HepG2 (cell line): ENCODE measurements at places on chromosomes 5 and 9.
A peak's percentile ranks its signal among the peaks of the same experiment; 100 is the strongest.

- DNase-seq = peak; percentile 58
These were observed 13.4 kb downstream of the OXCT1 start for GRCh38 chr5:41856644-41857491.

DNA sequence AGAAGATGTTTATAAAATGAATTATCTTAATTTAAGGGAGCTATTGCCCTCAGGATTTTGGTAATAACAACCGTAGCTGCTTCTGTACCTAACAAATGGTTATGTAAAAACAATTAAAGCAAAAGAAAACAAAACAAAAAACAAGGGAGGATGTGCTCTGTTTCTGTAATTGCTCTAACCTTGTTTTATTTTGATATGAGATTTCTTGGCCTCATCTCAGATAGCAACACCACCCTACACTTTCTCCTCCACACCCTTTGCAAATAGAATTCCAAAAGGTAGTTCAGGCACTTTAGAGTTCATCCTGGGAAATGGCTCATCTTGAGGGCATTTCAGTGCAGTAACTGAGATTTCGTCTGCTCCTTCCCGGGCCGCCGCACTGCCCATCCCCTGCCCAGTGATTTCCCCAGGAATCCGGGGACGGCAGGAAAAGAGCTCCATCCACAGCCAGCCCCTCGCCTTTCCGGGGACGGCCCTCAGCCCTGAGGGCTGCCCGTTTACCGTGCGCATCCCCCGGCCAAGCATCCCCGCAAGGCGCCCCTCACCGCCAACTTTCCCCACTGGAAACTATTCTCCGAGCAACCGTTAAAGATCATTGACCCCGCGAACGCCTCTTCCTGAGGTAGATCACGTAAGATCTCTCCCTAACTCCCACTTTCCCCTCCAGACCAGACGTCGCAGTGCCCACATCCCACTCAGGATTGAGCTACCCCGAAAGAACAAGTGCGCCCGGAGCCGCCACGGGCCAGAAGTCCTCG lies 1.2 kb downstream of the FNBP1 start:
- no peak for DNase-seq

- no peak for DNase-seq
These were observed 72.3 kb downstream of the STRBP start for GRCh38 chr9:123196124-123196523.

DNA sequence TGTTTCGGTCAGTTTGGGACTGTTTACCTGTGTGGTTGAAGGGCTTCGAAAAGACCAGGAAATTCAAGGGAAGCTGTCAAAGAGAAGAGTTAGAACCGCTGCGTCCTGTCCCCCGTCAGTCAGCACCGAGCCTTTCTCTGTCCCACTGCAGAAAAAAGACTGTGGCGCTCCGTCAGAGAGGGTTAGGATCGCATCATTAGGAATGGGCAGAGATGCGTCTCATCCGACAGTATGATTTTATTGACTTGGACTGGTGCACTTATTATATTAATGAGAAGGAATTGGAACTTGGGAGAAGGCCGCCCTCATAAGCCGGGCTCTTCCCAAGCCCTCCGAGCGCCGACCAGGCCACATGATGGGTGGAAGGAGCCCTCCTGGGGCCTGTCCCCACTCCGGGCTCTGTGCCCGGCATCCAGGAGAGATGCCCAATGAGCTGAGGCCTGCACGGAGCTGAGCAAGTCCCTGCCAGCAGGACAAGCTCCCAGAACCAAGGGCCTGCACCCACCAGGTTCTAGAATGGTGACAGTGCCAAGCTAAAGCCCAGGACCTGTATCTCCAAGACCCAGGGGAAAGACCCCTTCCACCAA lies 71.5 kb downstream of the NEK6 start:
- DNase-seq = no peak

GRCh38 chr9:15221746-15222145 lies 85.3 kb downstream of the TTC39B start:
- DNase-seq = no peak

DNA sequence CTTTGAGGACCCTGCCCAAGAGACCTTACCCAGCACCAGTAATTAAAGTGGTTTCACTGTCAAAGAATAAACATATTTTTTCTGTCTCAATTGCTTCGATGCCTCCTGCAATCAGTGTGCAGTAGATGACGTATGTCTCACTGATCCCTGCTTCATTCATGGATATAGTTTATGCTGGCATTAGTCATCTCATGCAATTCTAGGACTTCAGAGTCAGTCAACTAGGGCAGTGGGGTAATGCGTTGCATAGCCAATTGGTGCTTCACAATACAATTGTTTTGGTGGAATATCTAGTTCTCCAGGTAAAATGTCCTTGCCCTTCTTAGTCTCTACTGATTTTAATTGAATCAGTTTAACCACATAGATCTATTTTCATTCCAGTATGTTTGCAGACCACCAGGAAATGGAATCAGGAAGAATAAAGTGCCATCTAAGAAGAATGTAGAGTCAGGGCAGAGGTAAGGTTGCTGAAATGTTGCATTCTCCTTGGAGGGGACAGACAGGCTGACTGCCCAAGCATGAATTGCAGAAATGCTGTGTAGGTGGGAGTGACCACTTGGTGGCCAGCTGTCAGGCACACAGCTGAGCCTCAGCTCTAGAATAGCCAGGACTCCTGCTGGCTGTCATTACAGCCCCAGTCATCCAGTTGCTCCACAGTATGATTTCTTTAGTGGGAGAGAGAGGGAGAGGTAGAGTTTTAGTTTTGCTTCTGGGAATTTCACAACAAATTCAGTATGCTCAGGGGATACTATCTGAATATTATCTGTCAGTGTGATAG lies 73.5 kb upstream of the MEGF10 start:
- DNase-seq = no peak

GRCh38 chr9:125655691-125656410 lies 51.2 kb downstream of the MAPKAP1 start:
- DNase-seq = no peak
